Stimulated activated CD8-positive, alpha-beta memory T cell treated with anti-CD3 and anti-CD28 coated beads, Interleukin-4, amount 100 ng/mL, for 1 hour (primary cell): ENCODE measurements at places on chromosomes 12 and 14.

DNA sequence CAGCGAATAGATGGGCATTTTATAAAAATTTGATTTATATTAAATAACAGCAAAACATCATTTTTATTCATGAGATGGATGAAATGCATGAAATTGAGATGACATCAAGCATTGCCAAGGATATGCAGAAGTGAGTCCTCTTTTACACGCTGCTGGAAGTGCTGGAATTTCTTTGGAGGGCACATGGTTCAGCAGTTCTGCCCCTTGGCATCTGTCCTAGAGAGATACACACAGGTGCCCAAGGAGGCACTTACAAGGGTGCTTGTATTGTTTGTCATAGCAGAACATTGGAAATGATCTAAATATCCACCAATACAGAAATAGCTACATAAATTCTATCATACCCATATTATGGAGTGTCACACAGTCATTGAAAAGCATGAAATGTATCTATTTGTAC, 441.1 kb upstream of the TMPO start:
- DNase-seq: no peak

GRCh38 chr12:46585854-46586621, 213.5 kb upstream of the SLC38A2 start:
- no peak for DNase-seq

DNA sequence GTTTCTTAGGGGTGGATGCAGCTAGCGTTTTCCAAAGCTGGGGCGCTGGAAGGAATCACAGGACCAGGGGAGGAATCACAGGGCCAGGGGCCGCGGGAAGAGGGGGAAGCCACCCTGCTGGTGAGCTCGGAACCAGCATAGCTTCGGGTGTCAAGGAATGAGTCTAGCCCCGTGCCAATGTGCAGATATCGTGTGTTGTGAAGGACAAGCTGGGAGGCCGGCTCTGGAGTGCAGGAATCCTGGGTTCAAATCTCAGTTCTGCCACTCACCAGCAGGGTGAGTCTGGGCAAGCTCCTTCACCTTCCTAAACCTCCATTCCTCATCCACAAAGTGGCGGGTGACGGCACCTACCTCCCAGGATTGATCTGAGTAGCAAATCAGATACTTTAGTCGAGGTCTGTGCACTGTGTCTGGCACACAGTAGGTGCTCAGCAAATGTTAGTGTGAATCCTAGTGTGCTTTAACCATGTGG, 53.6 kb upstream of the RIN3 start:
- DNase-seq: no peak

- no peak for DNase-seq
Measured at GRCh38 chr12:71521125-71521524, 81.5 kb downstream of the LGR5 start.

DNA sequence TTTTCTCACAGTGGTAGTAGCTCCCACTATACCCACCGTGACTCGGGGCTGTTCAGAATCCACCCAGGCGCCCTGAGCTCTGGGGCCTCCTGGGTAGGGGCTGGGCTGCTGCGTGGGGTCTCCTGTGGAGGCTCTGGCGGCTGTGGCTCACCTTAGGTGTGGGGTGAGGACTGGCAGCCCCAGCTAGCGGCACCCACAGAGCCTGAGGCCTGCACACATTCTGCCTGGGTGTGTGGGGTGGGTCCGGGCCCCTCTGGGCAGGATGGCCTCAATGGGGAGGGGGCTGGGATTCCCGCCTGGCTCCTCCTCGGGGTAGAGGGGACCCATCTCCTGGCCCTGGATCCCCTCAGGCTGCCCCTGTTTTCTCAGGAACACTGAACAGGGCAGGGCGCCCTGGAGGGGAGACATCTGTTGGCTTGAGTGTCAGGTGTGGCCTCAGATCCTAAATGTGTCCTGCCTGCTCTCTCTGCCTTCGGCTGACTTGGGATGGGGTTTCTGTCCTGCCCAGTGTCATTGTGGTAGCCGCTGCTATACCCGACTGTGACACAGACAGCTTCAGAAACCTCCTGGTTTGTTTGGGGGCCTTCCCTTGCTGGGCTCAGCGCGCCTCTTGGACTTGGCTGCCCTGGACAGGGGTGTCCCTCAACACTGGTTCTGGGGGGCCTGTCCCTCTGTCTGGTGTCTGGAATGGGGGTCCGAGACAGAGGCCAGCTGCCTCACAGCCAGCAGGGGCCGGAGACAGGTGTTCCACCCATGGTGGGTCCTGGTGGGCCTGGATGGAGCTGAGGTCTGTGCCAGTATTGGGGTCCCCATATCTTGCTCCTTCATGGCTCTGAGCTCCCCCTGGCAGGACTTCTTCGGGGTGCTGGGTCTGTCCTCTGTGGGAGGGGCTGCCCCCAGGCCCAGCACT, 354.9 kb downstream of the TMEM121 start:
- DNase-seq: no peak

DNA sequence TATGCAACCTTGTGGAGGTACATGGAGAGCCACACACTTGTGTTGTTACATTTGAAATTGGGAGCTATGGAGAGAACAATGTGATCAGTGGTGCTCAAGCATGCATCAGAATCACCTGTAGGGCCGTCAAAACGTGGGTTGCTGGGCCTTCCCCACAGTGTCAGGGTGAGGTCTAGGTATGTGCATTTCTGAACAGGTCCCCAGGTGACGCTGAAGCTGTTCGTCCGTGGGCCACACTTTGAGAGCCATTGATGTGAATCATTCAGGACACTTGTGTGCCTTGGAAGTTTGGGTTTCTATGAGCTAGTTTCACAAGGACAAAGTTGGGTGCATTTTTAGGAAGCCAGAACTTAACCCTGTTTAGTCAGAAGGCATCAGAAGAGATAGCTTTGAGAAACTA, 291.7 kb upstream of the FKBP4 start:
- DNase-seq: no peak

- DNase-seq: no peak
Measured at GRCh38 chr14:30345511-30345910, 213.4 kb upstream of the G2E3 start.

DNA sequence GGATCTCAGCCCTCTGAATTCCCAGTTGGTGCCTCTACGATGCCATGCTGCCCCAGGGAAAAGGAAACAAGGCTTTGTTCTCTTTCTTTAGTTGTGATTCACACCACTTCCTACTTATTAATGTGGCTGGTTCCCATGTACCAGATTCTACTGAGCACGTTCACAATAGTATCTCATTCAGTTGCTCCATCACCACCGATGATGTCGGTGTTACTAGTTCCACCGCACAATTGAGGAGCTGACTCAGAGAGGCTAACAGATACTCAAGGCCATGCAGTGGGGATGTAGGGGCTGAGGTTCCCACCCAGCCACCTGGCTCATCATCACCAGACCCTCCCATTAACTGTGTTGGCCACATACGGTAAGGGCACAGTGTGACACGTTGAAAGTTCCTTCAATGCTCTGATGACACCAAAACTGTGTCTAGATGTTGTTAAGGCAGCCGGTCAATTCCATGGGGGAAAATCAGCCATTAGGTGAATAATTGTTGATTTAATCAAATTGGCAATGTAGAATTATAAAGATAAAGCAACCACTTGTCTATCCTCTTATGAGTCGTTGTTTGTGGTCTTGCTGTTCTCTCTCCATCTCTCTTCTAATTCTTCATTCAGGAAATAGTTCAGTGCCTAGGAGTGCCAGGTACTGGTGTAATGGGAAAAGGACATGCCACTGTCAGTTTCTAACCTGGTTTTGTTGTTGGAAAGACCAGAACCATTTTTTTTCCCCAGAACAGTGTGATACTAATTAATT, 244.2 kb upstream of the CRY1 start:
- DNase-seq: no peak

DNA sequence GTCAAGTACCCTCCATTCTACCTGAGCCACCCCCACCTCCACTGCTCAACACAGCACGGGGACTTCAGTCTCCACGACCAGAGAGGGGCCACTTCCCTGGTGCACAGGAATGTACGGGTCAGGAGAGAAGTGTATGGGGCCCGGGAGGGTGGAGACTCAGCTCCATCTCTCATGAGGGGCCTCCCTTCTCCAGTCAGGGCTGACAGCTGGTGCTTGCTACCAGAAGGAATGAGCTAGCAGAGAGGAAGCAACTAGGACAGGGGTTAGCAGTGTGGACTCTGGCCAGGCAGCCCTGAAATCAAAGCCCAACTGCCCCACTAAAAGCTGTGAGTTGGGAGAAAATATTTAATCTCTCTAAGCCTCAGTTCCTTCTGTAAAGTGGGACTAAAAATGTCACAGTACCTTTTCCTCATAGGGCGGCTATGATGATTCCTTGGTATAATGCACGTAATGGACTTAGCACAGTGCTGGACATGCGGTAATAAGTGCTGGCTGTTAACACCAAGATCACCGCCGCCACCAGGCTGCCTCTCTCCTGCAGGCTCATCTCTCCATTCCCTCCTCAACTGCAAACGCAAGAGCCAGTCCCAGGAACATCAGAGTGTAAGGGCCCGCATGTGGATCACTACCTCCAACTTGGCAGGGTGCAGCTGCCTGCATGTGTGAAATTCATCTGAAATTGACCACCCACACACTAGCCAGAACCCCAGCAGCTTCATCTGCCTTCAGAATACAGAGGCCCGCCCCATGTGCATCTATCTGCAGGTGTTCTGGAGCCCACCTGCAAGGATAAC, 14.6 kb downstream of the ACTN1 start:
- DNase-seq: no peak

GRCh38 chr12:126607157-126607556, 1541.9 kb downstream of the AACS start:
- DNase-seq: no peak

DNA sequence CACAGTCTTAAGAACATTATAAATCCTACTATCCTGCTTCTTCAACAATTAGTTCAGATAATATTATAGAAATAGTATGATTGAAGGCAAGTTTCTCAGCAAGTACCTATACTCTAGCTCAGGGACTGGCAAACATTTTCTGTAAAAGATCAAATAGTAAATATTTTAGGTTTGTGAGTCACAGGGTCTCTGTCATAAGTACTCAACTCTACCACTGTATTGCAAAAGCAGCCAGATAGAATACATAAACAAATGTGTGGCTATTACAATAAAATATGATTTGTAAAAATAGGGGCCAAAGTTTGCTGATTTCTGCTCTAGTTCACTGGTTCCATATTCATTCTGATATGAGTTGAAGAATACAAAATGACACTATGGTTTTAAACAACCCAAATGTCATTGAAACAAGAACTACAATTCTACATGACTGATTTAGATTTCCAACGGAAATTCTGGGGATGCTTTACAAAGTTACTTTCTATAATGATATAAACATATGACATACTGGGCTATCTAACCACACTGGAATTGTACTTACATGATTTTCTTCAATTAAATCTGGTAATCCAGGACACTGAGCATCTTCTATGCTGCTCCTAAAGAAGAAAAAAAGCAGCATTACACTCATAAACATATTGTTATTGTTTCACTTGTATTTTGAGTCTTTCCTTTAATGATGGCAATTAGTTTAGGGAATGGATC, 23.2 kb downstream of the LGALS3 start:
- no peak for DNase-seq

DNA sequence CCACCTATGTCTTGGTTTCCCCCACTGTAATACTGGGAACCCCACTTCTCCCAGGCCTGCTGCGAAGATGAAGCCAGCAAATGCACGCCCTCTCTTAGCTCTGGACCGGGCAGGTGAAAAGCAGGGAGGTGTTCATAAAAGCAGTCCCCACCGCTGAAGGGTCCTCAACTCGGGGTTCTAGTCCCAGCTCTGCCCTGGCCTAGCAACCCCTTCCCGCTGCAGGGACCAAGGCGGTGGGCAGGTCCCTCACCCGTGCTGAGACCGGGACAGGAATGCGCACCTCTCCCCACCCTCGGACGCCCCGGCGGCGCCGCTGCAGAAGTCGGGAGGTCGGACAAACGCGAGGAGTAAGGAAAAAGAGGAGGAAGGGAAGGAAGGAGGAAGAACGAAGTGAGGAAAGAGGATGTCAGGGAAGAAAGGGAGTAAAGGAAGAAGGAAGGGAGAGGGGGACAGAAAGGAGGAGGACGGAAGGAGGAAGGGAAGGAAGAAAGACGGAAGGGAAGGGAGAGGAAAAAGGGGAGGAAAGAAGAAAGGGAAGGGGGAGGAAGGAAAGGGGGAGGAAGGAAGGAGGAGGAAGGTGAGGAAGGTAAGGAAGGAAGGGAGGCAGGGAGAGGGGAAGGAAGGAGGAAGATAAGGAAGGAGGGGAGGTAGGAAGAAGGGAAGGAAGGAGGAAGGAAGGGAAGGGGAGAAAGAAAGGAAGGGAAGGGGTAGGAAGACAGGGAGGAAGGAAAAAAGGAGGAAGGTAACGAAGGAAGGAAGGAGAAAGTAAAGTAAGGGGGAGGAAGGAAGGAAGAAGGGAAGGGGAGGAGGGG, 701 bp downstream of the SPRING1 start:
- no peak for DNase-seq

- no peak for DNase-seq
Measured at GRCh38 chr14:52494444-52494843, 57.9 kb downstream of the TXNDC16 start.

DNA sequence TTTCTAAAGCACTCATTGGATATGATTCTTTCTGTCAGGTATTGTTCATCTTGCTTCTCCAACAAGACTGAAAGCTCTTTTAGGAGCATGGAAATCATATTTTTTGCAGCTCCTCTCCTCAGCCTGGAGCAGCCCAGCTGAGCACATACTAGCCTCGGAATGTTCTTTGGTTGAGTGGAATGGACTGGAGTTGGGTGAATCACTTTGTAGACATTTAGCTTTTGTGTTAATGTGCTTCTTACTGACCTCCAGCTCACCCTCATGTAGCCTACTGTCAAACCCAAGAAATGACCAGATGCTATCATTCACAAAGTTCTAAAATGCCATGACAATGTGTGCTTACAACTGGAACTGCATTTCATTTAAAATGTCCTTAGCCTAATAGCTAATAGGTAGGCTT, 161.1 kb downstream of the NUAK1 start:
- DNase-seq: no peak

GRCh38 chr12:115661112-115661511, 616.4 kb downstream of the MED13L start:
- no peak for DNase-seq

- no peak for DNase-seq
Measured at GRCh38 chr14:32202491-32202997, 525 bp downstream of the RNU6-8 start.

DNA sequence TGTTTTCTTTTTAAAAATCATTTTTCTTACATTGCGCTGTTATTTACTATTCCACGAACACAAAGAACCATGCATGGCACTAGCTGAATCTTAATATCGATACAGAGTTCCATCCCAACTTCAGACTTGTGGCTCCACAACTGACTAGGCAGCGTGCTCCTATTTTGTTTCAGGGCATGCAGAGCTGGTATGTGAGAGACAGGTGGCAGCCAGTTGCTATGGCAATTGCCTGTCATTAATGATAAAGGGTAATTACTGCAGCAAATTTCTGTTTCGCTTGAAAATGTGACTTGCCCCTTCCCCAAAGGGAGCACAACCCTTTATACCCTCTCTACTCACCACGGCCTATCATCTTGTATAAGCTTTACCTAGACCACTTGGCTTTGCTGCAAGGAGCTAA, 113.1 kb upstream of the G2E3 start:
- DNase-seq: no peak

DNA sequence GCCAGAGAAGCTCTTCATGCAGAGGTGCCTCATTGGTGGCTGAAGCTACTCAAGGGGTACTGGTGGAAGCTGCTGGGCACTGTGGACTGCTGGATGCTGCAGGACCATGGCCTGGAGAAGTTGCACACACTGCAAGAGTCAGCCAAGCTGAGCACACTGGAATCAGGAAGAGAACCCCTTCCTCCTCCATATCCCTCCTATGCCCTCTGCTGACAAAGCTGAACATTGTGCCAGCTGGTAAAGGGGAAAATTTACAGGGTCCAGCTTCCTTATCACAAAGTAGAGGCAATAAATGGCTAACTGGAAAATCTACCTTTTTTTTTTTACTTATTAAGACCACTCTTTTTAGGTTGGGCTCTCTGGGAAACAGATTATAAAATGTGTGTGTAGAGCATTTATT, 6.5 kb downstream of the CCDC175 start:
- DNase-seq: no peak

- DNase-seq: no peak
Measured at GRCh38 chr14:50371546-50371945, 25.1 kb downstream of the CDKL1 start.
